GDM1 (cell line): ENCODE measurements at places on chromosomes 12 and 14.

- no peak for DNase-seq
Observed at GRCh38 chr14:104405360-104406226, 174.0 kb upstream of the C14orf180 start.

DNA sequence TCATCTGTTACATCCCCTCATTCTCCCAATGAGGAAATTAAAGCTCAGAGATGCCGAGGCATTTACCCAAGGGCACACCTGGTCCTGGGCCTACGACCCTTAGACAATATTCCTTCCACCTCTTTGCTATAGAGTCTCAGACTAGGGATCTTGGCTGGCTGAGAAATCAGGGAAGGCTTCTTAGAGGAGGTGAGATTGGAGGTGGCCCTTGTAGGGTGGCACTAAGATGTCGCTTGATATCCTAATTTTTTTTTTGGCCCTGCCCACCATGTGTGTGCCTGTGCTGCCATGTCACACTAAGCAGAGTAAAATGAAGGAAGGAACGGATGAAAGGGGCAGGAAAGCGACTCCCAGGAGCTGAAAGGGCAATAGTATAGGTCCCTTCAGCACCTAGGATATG is 20.6 kb downstream of the BDKRB2 start:
- no peak for DNase-seq

- DNase-seq, result no peak
Observed at GRCh38 chr14:58066115-58066514, 85.9 kb downstream of the ARMH4 start.

- no peak for DNase-seq
Observed at GRCh38 chr14:94880876-94881275, 111.0 kb upstream of the GSC start.

DNA sequence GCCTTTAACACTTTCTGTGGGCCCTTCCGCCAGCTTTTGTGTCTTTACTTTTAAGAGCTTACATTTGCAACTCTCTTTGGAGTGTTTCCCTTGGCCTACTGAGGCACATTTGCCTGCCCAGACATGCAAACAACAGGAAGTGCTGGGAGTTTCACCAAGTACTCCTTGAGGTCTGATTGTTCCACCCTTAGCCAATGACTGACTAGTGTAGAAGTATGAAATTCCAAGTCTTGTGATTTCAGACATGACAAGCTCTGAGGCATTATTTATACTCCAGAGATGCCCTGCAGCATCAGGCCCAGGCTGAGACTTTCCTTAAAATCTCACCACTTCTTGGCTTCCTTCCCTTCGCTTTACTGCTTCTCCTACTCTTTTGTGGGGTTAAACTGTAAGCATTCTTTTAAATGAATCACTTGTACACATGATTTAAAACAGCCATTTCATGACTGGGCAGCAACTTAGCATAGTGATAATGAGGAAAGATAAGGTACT is 174.1 kb downstream of the SLC6A15 start:
- DNase-seq, result no peak

GRCh38 chr12:43318021-43318420 is 234.0 kb downstream of the ADAMTS20 start:
- DNase-seq, result no peak

DNA sequence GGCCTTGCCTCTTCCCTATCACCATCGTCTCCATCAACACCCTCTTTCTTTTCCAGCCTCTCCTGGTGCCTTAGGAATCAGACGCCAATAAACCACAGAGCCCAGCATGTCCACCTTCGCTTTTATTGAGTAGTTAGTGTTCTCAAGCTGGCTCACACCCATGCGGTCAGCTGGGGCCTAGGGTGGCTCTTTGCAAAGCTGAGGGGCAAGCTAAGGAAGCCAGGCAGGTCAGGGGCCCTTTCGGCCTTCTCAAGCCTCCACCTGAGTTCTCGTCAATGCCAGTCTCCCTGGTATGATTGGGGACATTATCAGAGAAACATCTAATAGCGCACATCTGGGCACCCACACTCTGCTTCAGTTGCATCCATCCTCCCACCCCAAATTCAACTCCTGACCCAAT is 737 bp upstream of the TEX52 start:
- DNase-seq, result no peak

DNA sequence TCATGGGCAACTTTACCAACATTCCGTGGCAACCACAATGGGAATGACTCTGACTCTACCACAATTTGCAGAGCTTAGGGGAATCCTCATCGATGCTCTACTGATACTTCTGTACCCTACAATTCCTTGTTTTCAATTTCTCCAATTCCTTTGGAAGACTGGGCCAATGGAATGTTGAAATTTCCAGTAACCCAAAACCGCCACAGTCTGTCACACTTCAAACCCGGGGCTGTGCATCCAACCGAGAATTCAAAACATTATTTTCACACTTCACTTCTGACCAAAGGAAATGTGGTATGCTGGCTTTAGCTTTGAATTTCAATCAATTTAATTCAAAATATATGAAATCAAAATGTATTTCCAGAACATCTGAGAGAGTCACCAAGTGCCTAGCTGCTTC is 951.4 kb downstream of the VRK1 start:
- DNase-seq, result no peak

DNA sequence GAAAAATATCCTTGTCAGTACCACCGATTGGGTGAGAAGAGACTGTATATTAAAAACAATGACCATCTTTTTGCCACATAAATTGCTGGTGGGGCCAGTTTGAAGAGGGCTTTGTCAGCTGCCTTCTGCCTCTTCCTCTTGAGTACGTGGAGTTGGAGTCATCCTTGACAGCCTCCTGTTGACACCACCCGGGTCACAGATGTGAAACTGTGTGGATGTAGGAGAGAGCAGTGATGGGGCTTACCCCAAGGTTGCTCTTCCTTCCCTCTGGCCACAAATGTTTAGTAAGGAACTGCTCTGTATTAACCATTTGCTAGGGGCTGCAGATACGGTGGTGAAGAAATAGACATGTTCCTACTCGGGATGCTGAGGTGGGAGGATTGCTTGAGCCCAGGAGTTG is 12.2 kb downstream of the PTPN11 start:
- DNase-seq, result peak; percentile 4

- no peak for DNase-seq
Observed at GRCh38 chr14:64790478-64790877, 86.3 kb downstream of the PLEKHG3 start.

GRCh38 chr14:53716578-53716977 is 240.0 kb downstream of the BMP4 start:
- no peak for DNase-seq

- no peak for DNase-seq
Observed at GRCh38 chr12:105322070-105322469, 8.4 kb upstream of the C12orf75 start.

- DNase-seq, result no peak
Observed at GRCh38 chr14:74649673-74650072, 37.6 kb upstream of the LTBP2 start.

GRCh38 chr14:60288279-60288678 is 39.3 kb downstream of the PPM1A start:
- DNase-seq, result no peak

DNA sequence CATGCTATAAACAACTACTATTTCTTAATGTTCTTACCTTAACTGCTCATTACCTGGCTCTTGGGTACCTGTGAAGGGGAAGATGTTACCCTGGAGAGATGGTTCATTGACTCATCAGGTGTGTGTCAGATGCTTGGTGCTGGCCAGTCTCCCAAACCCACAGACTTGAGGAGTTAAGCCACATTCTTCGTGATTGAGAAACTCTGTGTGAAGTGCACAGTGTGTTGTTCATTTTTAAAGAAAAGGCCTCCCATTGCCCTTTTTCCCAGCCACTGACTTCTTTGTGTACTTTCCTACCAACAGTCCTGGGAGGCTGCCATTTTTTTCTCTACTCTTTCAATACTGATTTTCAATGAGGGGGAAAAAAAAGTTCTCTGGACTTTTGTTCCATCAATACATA is 3.2 kb downstream of the MGST1 start:
- DNase-seq, result no peak

GRCh38 chr14:64970776-64971477 is 1.2 kb downstream of the RAB15 start:
- DNase-seq, result no peak

DNA sequence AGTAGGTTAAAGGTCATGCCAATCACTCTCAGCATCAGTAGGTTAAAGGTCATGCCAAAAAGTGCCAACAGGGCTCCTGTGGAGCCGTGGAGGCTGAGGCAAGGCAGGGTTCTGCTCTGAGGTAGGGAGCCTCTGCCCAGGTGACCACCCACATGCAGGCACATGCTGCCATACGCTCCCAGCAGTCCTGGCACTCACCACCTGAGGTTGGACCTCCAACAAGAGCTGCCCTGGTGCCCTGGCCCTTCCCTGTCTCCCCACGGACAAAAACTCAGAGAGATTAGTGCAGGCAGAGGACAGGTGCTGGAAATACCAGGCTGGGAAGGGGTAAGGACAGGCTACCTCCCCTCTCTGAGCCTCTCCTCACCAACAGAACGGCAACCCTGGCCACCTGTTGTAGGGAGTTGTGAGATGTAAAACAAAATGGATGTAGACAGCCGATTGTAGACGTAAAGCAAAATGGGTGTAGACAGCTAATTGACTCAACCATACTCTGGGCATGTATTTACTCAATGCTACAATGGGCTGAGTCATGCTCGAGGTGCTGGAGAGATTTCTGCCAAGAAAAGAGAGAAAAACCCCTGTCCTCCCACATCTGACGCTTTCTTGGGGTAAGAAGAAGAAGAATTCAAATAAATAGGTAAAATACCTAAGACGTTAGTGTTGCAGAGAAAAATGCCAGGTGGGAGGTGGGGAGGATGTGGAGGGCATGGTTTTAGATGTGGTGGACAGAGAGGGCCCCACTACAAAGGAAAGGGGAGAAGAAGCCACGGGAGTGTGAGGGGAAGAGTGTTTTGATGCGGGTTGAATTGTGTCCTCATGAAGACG is 32.4 kb downstream of the LTBP2 start:
- no peak for DNase-seq
